T-helper 1 cell treated with Interleukin-12 subunit alpha and Interleukin-12 subunit beta and Interleukin-4 antibody, amounts not matched to agents 30 ng/mL and 1 ng/mL, for 36 hours (primary cell): ENCODE measurements at places on chromosomes 16 and 17. TPM values are rescaled to one million over a fixed set of nuclear protein-coding genes. Genes with fewer than 3 reads are reported as not detected.

The BOLA2 gene
- 8.8 and 11.9 TPM in 2 replicates for total RNA-seq

The FBXW10B gene
- 3.6 and 4.6 TPM in 2 replicates for total RNA-seq

The ALDH3A1 gene
- total RNA-seq, result not detected in 2 replicates

The BEAN1 gene
- total RNA-seq, result 0.10 TPM in 1 of 2 replicates, not detected in the other

The ABCC11 gene
- not detected in 2 replicates for total RNA-seq

The FOXN1 gene
- not detected in 2 replicates for total RNA-seq

The ZDHHC1 gene
- total RNA-seq, result 0.15 and 0.42 TPM in 2 replicates

The FBXO39 gene
- total RNA-seq, result 5.5 and 6.4 TPM in 2 replicates

The TTLL6 gene
- total RNA-seq, result not detected in 2 replicates

The MCRIP1 gene
- total RNA-seq, result 53.5 and 56.8 TPM in 2 replicates

The KIAA0513 gene
- total RNA-seq, result 9.9 and 10.4 TPM in 2 replicates

The MT1A gene
- 1.0 TPM in 1 of 2 replicates, not detected in the other for total RNA-seq

The TEKT3 gene
- total RNA-seq, result 0.37 TPM in 1 of 2 replicates, not detected in the other
